ENCODE measurements at places on chromosomes 13 and 19.

GRCh38 chr13:99151516-99151915, 49.1 kb upstream of the UBAC2 start:
- no peak for DNase-seq

GRCh38 chr19:58350001-58350861, 3.1 kb downstream of the A1BG start:
- no peak for DNase-seq

DNA sequence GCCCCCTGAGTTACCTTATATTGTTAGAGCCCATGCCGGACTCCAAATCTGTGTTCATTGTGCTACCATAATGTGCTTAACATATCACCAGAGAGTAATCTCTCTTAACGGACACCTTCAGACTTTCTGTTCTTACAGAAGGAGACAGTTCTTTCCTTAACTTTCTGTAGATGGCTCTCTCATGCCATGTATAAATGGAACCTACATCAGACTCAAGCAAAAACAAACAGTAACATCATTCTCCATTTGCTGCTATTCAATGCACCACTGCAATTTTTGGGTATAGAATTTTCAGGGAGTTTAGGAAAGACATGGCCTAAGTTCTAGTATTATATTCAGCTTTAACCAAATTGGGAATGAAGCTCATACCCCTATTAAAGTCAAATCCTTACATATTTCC, 12.6 kb upstream of the UGGT2 start:
- DNase-seq, result no peak

- no peak for DNase-seq
Observed at GRCh38 chr19:50061650-50062049, 35.8 kb downstream of the ZNF473 start.

GRCh38 chr19:45488708-45489107, 8.1 kb downstream of the RTN2 start:
- DNase-seq, result no peak

DNA sequence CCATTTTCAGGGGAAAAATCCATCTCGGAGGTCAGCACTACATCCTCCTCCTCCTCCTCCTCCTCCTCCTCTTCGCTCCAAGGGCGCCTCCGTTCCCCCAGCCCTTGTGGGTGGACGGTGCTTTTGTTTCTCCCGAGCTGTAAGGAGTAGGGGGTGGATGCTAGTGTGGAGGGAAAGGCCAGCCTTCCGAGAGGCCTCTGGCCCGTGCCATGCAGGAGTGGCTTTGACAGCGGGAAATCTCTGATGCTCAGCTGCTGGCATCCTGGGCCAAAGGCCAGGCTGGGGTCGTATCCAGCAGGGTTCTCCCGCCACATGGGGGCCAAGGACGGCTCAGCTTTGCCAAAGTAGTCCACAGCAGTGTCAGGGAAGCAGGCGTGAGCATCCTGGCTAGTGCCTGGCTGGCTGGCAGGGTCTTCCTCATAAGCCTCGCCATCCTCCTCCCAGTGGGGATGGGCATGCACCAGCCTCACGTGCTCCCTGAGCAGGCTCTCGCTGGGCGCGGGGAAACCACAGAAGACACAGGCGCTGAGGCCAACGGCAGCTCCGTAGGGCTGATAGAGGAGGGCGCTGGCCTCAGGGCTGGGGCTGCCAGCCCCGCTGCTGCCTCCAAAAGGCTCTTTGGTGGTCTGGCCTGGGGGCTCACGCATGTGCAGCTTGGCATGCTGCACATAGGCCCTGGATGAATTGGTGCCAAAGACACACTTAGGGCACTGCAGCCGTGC, 10.5 kb downstream of the WIZ start:
- DNase-seq, result no peak

- no peak for DNase-seq
Observed at GRCh38 chr19:4025317-4025716, 17.8 kb downstream of the PIAS4 start.

DNA sequence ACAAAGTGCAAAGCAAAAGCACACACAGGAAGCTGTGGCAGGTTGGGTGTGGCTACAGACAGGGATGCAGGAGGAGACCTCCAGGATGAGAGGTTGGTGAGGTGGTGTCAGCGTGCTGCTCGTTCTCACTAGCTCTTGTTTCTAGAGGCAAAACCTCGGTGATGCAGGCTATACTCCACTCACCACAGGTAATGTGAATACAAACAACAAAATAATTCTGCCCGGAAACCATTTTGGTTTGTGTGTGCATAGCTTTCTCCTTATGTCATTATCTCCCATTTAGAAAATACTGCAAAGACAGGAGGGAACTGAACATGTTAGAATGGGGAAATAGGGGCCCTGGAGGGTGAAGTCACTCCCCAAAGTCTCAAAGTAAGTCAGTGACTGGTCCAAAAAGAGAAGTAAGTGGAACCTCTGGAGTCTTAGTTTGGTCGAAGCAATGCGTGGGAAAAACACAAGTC, 9.4 kb downstream of the LCP1 start:
- peak; percentile 25 for DNase-seq

- no peak for DNase-seq
Observed at GRCh38 chr13:93778548-93778947, 551.9 kb downstream of the GPC6 start.

GRCh38 chr19:13441810-13442512, 64.3 kb downstream of the CACNA1A start:
- DNase-seq, result peak; percentile 8

- DNase-seq, result no peak
Observed at GRCh38 chr13:40119852-40120251, 464.4 kb downstream of the COG6 start.

DNA sequence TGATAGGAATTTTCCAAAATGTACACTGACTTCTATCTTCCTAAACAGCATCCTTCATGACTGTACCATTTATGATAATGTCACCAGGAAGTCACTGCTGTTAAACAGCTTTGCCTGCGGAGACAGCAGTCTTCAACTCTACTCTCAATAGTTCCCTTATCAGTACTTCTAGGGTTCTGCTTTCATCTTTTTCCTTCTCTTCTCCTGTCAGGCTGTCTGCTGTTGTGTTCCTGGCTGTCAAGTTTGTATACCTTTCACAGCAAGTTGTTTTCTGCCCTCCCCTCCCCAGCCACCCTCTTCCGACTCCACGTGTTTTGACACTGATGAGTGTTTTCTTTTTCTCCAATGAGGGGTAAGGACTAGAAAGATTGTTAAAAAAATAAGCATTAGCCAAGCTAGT, 2.2 kb downstream of the UPF3A start:
- DNase-seq, result no peak

- no peak for DNase-seq
Observed at GRCh38 chr13:97057176-97057575, 62.9 kb upstream of the OXGR1 start.

- DNase-seq, result no peak
Observed at GRCh38 chr13:51887468-51887867, 25.7 kb downstream of the CCDC70 start.

DNA sequence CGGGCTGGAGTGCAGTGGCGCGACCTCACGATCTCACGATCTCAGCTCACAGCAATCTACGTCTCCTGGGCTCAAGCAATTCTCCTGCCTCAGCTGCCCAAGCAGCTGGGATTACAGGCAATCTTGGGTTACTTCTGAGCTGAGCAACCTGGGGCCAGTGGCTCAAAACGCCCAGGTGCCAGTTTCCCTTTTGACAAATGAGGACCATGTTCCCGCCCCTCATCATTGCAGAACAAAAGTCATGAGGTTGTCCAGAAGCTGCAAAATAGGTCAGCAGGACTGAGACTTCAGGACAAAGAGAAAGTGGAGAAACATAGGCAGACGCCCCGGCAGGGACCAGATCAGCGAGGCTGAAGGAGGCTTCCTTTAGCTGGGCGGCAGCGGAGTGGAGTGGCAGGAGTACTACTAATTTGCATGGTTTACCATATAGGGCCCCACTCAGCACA, 3.3 kb upstream of the ADGRE5 start:
- DNase-seq, result no peak

DNA sequence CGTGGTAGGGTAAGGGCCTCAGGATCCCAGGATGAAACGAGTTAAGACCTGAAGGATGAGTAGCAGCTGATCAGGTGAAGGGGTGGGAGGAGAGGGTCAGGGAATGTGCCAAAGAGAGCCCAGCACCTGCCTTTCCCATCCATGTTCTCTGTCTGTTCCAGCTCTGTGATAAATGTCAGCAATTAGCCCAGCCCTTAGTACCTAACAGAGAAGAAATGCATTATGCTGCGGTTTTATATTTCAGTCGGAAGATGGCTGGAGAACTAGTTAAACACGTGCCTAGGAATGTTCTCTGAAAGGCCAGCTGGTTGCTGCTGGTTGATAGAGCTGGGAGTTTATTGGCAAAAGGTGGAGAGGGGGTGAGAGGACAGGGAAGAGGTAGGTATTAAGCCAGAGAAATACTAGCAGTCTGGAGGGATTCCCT, 268.2 kb downstream of the SHISA2 start:
- DNase-seq, result no peak

- DNase-seq, result no peak
Observed at GRCh38 chr13:110262508-110263291, 44.3 kb downstream of the COL4A1 start.

DNA sequence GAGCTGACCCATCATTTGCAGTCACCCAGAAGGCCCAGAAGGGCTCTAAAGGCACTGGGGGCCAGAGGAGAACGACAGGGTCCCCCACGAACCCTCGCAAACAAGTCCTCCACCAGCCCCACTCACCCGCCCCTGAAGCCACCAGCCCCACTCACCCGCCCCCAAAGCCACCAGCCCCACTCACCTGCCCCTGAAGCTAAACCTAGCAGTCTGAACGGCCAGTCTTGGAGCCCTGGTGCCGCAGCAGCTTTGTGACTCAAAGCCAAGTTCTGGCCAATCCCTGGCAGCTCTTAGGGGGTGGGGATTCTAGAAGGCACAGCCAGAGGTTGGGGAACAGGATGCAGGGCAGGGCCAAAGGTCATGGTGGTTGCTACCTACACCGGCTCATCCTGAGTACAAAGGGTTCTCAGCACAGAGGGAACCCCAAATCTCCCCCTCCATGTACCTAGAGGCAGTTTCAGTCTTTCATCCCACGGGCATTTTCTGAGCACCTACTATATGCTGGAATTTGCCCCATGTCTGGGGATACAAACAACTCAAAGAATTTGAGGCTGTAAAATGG, at the start of gene IQCN:
Gene IQCN, minus strand, starts transcription at position 234 of the 562 bp plus-strand sequence. CDS start 4,974 bp downstream, outside the sequence.
- DNase-seq, result peak; percentile 29

GRCh38 chr19:44925114-44925891, 10.9 kb downstream of the APOC1 start:
- DNase-seq, result no peak

DNA sequence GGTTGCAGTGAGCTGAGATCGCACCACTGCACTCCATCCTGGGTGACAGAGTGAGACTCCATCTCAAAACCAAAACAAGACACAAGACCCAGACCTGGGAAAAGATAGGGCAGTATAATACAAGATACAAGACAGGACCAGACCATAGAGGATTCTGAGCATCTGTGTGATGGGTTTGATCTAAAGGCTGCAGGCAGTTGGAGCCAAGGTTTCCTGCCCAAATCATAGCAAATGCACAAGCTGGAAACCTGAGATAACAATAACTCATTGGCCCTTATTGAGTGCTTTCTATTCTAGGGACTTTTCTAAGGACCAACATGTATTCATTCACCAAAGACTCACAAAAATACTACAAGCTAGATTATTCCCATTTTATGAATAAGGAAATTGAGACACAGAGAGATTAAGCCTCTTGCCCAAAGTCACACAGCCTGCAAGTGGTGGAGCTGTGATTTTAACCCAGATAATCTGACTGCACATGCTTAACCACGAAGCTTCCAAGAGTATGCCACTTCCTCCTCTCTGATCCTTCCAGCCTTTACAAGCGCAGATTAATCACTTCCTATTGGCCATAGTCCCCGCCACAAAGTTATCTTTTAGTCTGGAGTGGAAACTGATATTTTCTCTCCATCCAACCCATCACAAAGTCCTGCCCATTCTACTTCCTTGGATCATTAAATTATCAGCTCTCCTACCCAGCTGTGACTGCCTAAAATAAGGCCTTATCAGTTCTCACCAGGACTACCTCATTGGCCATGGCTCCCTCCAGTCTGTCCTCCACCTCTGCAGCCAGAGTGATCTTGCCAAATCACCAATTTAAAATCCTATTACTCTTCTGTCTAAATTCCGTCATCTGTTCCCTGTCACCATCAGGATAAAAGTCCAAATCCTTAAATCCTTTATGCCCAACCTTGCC, 147.2 kb downstream of the FLT1 start:
- no peak for DNase-seq

DNA sequence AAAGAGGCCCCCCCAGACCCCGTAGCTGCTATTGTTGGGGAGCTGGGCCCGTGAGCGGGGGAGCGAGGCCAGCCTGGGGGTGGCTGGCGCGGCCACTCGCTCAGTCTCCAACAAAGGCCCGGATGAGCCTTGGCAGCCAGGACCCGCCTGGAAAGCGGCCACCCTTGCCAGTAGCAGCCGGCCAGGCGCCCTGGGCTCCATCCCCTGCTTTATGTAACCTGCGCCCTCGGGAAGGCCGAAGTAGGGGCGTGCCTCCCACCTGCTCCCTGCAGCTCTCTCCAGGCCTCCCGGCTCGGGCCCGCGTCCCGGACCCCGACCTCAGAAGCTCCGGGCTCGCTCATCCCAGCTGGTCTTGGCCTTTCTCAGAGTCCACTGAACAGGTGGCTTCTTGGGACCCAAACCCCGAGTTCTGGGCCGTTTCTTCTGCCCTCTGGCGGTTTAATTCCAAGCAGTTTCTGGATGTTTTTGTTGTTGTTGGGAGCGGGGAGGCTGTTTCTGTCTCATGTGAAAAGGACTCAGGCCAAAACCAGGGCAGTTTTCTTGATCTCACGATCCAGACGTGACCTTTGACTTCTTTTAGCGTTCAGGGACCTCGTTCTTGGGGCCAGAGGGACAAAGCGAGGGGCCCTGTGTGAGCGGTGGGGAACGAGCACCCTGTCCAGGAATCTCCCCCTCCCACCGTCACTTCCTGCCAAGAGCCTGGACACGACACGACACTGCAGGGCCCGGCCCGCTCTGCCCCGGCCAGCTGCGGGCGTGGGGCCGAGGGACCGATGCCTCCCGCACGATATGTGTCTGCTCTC, 1.2 kb downstream of the CDC34 start:
- DNase-seq, result no peak

GRCh38 chr13:23320926-23321534, 112.5 kb downstream of the SACS start:
- no peak for DNase-seq
